Stimulated activated CD4-positive, alpha-beta T cell treated with anti-CD3 and anti-CD28 coated beads, Interleukin-2, amount 100 ng/mL, for 24 hours (primary cell): ENCODE measurements at places on chromosomes 7 and 10.

GRCh38 chr7:121544726-121545125 is 148.6 kb upstream of the FAM3C start:
- DNase-seq = no peak

- DNase-seq = no peak
Measured at GRCh38 chr7:159102681-159103381, 41.8 kb downstream of the VIPR2 start.

GRCh38 chr7:131945957-131946544 is 389.6 kb upstream of the PODXL start:
- no peak for DNase-seq

- no peak for DNase-seq
Measured at GRCh38 chr10:1594372-1595241, 142.7 kb downstream of the ADARB2 start.

GRCh38 chr10:133276435-133277201 is at the start of gene ADAM8:
Gene ADAM8 (minus strand): TSS chr10:133276868. CDS start chr10:133276817, 51 bp downstream.
- peak; percentile 67 for DNase-seq

DNA sequence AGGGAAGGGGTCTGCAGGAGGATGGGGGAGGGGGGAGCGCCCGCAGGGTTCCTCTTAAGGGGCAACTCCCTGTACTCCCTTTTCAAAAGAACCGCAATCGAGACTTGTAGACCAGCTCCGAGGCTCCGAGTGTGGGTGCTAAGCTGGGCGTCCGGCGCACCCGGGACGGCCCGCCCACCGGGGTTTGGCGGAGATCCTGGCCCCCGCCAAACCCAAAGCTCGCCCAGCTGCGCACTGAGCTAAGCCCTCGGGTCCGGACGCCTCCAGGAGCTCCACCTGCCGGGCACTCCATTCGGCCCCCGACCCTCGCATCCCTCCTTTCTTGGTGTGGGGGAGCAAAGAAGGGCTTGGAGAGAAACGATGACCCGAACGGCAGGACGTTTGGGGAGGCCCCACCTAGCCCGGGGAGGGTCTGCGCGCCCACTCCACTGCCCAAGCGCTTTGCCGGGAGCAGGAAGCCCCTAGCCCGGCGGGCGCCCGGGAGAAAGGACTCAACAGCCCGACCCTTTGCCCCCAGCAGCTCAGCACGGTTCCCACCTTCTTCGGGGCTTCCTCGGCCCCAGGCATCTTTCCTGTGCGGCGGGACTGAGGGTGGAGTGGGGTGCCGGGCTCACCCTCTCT is 651 bp downstream of the AFAP1L2 start:
- DNase-seq = no peak

DNA sequence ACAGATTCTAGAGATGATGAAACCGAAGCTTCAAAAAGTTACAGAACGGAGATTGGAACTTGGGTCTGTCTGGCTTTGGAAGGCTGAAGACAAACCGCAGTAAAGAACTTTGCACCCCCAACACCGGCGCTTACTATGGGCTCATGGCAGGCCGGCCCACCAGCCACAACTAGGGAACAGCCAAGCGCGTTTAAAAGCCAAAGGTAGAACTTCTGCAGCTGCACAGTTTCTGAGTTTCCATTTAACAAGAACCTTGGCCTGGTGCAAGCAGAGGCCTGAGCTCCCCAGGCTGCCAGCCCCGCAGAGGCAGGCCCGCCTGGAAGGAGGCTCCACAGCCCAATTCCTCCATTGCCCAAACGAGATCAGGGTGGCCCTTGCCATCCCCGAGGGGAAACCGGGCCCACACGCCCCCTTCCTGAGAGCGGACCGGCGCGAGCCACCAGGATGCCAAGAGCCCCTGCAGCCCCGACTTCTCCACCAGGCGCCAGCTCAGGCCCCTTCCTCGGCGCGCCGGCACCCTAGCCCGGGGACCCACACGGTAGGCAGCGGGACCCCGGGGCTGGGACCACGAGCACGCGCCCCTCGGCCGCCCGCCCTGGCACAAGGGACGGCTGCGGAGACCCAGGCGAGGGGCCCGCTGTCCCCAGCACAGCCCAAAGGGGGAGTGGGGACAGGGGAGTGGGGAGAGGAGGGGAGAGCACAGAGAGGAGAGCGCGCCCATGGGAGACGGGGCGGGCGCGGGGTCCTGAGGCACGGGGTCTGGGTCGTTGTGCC is 566 bp downstream of the MAD1L1 start:
- no peak for DNase-seq

DNA sequence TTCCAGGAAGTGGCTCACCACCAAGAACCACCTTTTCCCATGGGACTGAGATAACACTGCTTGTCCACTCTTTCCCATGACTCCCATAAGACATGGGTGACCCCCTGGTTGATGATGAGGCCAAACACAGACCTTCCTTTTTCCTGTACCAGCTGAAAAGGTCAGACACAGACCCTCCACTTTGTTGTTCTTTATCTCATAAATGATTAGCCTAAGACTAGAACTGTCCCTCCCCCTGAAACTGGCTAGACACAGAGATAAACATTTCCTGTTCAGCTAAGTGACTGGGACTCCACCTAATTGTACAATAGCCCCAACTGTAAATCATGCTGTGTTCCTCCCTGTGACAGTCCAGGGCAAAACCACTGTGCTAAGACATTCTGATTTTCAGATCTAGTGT is 8.2 kb upstream of the NRG3 start:
- no peak for DNase-seq

DNA sequence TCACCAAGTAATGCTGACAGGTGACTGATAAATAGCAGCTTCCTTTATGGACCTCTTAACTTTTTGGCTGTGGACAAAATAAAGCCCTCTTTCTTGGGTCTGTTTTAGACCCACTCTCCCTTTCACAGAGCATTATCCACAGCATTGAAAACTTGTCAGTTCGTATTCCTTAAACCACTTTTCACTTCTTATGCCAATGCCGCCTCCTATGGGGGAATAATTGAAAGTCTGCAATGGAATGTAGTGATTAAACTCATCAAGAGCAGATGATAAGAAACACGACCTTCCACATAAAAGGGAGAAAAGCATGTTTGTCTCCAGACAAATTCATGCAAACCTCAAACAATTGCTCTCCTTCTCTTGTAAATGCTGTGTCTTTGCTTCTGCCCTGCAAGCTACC is 153.4 kb downstream of the SORCS1 start:
- DNase-seq = no peak

- DNase-seq = no peak
Measured at GRCh38 chr7:70356787-70357328, 758.6 kb downstream of the AUTS2 start.

DNA sequence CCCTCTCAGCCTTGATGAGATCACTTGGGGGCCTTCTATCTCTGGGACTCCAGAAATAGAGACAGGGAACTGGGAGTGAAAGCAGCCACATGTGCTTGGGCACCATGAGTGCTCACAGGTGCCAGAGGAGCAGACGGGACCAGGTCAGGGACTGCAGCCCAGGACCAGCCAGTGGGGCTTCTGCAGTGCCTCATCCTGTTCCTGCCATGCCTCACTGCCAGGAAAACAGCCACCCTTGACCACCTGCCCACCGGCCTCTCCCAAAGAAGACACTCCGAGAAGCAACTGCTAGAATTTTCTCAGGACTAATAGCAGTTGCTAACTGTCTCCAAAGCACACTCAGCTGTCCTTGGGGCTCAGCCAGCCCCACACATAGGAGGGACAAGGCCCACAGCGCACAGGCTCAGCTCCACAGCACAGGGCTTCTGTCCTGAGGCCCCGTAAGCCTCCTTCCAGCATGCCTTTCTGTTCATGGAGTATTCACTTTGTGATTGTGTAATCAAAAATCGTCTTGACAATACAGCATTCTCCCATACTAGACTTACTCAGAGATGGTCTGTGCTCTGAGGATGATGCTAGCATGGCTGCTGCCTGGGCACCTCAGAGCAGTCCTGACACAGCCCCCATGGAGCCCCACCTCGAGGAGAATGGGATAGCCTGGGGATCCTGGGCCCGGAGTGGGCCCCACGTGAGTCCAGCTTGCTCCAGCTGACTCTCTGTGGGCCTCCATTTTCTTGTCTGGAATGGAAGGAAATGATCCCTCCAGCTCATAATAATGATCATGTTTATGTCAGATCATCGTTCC is 115.7 kb upstream of the RET start:
- no peak for DNase-seq

DNA sequence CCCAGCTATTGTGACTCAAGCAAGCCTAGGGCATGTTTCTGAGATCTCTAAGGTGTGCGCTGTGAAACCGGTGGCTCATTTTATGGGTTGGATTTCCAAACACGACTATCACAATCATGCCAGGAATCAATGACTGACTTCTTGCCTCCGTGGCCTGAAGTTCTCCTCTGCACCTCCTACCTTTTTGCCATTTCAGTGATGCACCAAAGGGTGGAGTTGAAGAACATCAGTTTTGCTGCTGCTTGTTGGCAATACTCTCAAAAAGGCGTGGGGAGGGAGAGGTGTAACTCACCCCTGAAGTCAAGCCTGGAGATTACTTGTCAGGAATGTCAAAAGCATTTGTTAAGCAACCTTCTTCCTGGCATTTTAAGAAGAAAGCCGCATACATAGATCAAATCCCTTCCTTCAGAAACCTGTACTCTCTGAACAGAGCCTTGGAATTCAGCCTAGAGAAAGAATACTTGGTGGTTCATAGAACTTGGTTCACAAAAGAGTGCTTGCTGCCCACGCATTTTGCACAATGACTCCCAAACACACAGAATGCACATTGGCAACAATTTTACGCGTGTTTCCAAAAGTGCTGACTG is 41.0 kb downstream of the KIAA1217 start:
- no peak for DNase-seq

GRCh38 chr7:140675726-140676125 is 3.0 kb downstream of the ADCK2 start:
- no peak for DNase-seq
